ENCODE measurements at places on chromosomes 4 and X. TPM values are rescaled to one million over a fixed set of nuclear protein-coding genes. Genes with fewer than 3 reads are reported as not detected.

DNA sequence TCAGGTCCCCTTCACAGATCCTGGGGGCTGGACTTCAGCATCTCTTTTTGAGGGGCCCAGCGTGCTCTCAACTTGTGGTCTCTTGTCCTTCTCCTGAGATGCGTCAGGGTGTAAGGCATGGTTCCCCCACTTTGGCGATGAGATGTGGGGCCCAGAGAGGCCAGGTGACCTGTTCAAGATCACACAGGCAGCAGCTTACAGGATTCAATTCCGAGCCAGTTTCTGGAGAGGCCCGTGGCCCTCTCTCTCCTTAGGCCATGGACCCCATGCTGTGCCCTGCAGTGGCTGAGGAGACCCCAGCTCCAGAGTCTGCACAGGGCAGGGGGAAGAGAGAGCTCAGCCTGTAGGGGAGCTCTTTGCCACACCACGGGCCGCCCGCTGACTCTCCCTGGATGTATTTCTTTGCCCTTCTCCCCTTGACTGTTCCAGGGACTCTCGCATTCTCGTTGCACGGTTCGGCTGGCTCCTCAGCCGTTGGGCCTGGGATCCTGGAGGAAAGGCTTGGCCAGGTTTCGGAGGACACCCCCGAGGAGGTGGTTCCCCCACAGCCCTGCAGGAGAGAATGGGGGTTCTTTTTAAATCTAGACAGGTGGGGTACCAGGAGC, 18.6 kb downstream of the NSG1 start:
- no peaks in the 10 kb centered on the region for H3K36me3 ChIP-seq
- no peak overlapping the region for H3K4me3 ChIP-seq
- H3K27ac ChIP-seq, result no peak overlapping the region

DNA sequence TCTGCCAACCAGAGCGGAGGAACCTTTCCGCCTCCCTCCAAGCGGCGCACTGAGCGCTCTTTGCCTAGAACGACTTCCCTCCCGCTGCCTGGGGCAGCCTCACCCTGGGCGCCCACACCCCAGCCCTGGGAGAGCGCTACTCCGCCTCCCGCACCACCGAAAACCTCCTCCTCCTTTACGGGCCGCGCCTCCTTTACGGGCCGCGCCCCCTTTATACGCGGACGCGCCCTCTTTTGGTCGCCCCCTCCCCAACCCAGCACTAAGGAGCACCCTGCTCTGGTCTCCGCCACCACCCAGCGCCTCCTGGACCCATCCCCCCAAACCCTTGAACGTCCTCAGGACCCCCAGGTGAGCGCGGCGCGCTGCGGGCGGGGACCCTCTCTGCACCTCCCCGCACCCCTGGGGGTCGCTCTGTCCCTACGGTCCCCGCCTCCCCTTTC, 586 bp upstream of the NSG1 start:
- peaks cover 25% of the 10 kb centered on the region for H3K4me1 ChIP-seq
- H3K27ac ChIP-seq, result no peak overlapping the region
- no peak for DNase-seq
- H3K4me3 ChIP-seq, result peak overlapping the region; percentile 71

- DNase-seq, result no peak
- no peaks in the 10 kb centered on the region for H3K4me1 ChIP-seq
- no peak overlapping the region for H3K27ac ChIP-seq
- no peaks in the 10 kb centered on the region for H3K27me3 ChIP-seq
Observed at GRCh38 chr4:130210864-130211263, 1114.9 kb downstream of the C4orf33 start.

Gene ARMCX4
- total RNA-seq, result 2.9 TPM

DNA sequence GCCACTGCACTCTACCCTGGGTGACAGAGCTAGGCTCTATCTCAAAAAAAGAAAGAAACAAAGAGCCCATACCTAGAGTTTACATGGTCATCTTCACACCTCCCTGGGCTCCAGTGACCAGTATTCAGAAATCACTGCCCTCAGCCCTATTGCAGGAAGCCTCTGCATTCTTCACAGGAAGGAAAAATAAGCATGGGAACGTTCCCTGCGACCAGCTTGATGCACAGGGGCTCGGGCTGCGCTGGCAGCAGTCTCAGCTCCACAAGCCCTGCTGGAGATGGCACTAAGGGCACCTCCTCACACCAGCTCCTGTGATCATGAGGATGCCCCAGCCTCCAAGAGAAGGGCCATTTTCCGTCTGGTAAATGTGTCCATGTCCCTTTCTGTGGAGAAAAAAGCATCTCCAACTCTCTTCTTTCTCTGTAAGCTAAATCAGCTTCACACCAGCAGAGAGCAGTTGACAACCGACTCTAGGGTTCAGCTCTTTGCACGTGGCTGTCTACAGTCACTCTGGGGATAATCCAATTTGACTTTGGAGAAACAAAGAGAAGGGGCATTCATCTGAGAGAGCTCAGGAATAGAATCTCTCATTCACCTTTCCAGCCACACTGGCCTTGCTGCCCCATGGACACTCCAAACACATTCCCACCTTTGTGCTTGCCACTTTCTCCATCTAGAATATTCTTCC, 33.1 kb downstream of the LDB2 start:
- no peak overlapping the region for H3K4me3 ChIP-seq
- no peaks in the 10 kb centered on the region for H3K36me3 ChIP-seq
- no peaks in the 10 kb centered on the region for H3K4me1 ChIP-seq
- no peaks in the 10 kb centered on the region for H3K27me3 ChIP-seq

DNA sequence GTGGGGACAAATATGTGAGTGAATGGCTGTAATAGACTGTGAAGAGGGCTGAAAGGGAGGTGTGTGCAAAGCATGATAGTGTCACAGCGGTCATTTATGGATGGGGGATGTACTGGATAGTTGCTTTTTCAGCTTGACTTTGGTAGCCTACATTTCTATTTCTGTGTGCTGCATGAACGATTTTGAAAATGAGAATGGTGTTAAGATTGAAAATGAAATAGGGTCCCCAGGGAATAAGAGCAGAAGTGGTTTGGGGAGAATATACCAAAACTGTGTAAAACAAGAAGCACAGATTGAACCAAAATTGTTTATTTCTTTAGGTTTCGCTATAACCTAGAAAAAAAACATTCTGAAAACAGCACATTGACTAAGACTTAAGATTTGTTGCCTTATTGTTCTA, 58.8 kb upstream of the CLNK start:
- no peak overlapping the region for H3K4me3 ChIP-seq
- H3K27me3 ChIP-seq, result no peaks in the 10 kb centered on the region
- H3K27ac ChIP-seq, result no peak overlapping the region
- no peak for DNase-seq
- H3K4me1 ChIP-seq, result no peaks in the 10 kb centered on the region
- H3K36me3 ChIP-seq, result no peaks in the 10 kb centered on the region

Gene CFAP47
- total RNA-seq, result not detected

Gene HOPX
- 351 TPM for total RNA-seq

Gene FGFBP2
- total RNA-seq, result not detected

Gene CLDN2
- total RNA-seq, result not detected
